ENCODE measurements at places on chromosomes 2 and 18.

GRCh38 chr2:26952374-26952773 is 18.1 kb upstream of the MAPRE3 start:
- DNase-seq: no peak

GRCh38 chr2:47295131-47295980 is 107.6 kb upstream of the MSH2 start:
- DNase-seq: no peak

DNA sequence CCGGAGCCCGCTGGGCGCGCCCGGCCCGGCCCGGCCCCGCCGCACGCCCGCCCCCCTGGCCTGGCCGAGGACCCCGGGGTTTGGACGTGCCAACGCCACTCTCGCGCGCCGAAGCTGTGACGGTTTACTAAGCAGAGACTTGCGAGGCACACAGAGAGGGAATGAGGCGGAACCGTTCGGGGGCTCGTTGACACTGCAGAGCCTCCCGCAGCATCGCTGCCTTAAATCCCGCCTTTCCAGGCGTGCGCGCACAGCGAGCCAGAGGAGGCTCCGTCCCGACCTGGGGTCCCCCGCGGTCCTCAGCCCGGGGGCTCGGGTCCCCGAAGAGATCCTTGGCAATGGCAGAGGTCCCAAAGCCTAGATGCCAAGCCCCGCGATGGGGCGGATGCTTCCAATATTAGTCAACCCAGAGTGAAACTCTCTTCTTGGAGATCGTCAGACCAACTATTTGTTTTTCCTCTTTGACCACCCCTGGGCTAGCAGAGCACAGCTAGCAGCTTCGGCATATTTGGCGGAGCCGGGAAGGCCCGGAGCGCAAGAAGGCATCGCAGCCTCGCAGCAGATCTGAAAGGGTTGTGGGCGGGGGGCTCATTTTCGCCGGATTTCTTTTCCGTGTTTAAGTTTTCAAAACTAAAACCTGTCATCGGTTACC is at the start of gene ZNF385B:
ZNF385B (minus strand) TSS at position 197 of the 652 bp plus-strand sequence.
- peak; percentile 16 for DNase-seq

GRCh38 chr2:215883799-215884198 is 129.6 kb downstream of the MREG start:
- no peak for DNase-seq

GRCh38 chr2:128626760-128627511 is 308.3 kb upstream of the HS6ST1 start:
- peak; percentile 91 for DNase-seq

- DNase-seq: no peak
These were observed 469.4 kb downstream of the IRS1 start for GRCh38 chr2:226330206-226330605.

DNA sequence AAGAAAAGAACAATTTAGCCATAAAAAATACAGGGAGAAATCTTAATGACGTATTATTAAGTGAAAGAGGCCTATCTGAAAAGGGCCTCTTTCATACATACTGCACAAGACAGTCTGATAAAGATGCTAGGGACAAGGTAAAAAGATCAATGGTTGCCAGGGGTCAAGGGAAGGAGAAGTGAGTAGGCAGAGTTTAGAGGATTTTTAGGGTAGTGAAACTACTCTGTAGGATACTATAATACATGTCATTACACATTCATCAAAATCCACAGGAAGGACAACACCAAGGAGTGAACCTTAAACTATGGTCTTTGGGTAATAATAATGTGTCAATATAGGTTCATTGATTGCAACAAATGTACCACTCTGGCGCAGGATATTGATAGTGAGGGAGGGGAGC is 289.3 kb downstream of the FSIP2 start:
- DNase-seq: no peak

- DNase-seq: no peak
These were observed 9.2 kb downstream of the UXS1 start for GRCh38 chr2:106184857-106185256.

- no peak for DNase-seq
These were observed 83.7 kb upstream of the SPATS2L start for GRCh38 chr2:200222791-200223190.

- no peak for DNase-seq
These were observed 56.8 kb upstream of the SPAG16 start for GRCh38 chr2:213227458-213227857.

- no peak for DNase-seq
These were observed 19.8 kb downstream of the MAP4K4 start for GRCh38 chr2:101717071-101717845.
